ENCODE measurements at places on chromosomes 2 and 18.

GRCh38 chr2:116545286-116546068 is 1269.0 kb upstream of the DDX18 start:
- DNase-seq, result no peak

DNA sequence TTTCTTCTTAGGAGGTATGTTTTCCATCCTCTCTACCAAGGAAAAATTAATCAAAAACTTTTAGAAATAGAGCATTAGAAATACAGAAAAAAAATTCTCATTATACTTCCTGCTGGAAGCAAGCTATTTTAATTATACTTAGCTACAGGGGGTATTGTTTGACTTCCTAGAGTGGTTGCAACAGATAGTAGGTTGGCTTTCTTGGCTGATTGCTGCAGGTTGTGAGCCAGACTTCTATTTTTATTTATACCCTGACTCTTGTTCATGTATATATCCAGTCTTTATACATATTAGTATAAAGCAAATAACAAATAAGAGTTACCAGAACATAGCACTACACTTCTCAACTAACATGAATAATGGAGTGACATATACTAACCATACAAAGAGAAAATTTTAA is 460.8 kb upstream of the REG3G start:
- DNase-seq, result no peak

DNA sequence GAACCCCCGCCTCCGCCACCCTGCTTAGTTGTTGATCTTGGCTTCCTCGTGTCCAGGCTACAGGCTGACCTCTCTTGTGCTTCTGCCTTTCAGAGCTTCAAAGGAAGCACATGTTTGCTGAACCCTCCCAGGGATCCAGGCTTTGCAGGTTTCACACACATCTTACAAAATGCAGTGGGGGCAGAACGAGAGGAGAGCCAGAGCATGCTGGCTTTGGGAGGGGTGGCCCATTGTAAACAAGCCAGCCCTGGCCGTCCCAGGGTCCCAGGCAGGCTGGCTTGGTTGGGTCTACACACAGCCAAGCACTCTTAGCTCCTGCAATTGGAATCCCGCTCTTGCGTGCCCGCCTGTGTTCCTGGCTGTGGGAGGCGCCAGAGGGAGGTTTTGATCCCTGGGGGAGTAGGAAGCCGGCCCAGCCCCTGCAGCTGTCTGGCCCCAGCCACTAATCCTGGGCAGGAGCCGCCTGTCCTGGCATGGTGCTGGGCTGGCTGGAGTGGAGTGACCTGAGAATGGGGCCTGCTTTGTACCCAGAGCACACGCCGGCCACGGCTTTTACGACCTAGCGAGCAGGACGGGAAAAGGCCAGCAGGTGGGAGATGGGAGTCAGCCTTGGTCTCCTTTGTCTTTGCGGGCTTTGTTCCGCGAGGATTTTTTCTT is 53.9 kb downstream of the SH3BP4 start:
- DNase-seq, result peak; percentile 27

GRCh38 chr2:236452238-236452637 is 117.4 kb upstream of the ACKR3 start:
- no peak for DNase-seq

DNA sequence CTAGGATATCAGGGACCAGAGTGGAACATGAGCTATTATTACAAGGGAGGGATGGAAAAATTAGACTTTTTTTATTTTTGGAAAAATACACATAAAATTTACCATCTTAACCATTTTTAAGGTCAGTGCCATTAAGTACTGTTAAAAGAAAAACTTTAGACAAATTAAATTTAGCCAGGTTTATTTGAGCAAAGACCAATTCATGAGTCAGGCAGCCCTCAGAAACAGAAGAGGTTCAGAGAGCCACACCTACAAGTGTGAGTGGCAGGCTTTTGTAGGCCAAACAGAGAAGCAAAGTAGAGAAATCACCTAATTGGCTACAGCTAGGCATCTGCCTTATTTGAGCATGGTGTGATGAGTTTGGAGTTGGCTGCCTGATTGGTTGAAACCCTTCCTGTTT is 301.3 kb upstream of the RAB12 start:
- DNase-seq, result no peak

GRCh38 chr2:175004980-175005732 is at the start of gene CHN1:
Gene CHN1 (minus strand): TSS chr2:175005381. CDS start chr2:175004912, 469 bp downstream.
- DNase-seq, result peak; percentile 84

GRCh38 chr18:68830256-68831045 is 32.6 kb downstream of the CCDC102B start:
- DNase-seq, result no peak

DNA sequence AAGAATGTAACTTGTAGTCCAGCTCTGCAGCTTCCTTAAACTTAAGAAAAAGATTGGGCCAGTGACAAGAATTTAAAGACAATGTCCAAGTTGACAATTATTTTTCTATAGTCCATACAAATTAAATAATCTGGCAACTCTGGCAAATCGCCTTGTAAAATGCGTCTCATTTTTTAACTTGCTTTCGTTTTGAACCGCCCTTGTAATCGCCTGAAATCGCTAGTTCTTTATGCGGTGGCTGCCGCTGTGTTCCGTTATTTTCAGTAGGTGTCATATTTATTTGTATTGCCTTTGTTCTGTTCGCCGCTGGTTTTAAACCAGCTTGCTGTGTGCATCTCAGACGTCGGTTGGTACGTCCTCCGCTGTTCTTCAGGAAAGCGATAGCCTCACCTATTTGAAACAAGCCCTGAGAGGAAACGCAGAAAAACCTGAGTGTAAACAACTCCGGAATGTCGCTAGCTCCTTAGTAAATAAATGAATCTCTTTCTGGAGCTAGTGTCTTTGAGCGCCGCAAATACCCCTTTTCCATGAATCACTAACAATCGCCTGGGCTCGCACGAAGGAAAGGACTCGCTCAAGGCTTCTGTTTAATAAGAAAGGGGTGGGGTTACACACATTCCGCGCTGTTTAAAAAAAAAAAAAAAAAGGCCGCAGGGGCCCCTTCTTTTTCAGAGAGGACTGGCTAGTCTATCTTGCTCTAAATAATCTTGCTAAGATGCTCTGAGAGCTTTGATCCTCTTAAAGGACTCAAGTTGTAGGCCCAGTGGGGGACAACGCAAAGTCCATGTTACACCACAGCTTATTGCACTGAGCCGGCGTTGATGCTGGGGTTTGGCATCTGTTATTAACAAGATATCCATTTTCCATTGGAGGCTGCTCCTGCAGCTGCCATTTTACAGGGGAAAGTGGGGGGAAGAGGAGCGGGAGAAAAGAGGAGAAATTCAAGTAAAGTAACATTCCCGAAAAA is 3.0 kb downstream of the HOXD8 start:
- no peak for DNase-seq

- DNase-seq, result peak; percentile 6
These were observed 50.8 kb downstream of the EPG5 start for GRCh38 chr18:45916302-45916701.

DNA sequence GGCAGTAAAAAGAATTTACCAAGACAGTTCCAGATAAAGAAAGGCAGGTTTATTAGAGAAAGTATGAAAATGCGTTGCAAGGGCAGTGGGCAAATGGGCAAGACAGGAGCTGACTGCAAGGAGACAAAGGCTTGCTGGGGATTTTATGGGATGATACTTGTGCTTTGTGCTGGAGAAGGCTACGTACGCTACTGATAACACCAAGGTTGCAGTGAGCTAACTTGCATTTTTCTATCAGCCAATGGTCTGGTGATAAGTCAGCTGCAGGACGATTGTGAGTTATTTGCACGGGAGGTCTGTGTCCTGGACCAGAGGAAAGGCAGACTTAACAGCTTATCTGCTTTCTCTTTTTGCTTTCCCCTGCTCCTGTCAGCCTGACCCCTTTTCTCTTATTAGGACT is 116.5 kb downstream of the PMS1 start:
- DNase-seq, result no peak

DNA sequence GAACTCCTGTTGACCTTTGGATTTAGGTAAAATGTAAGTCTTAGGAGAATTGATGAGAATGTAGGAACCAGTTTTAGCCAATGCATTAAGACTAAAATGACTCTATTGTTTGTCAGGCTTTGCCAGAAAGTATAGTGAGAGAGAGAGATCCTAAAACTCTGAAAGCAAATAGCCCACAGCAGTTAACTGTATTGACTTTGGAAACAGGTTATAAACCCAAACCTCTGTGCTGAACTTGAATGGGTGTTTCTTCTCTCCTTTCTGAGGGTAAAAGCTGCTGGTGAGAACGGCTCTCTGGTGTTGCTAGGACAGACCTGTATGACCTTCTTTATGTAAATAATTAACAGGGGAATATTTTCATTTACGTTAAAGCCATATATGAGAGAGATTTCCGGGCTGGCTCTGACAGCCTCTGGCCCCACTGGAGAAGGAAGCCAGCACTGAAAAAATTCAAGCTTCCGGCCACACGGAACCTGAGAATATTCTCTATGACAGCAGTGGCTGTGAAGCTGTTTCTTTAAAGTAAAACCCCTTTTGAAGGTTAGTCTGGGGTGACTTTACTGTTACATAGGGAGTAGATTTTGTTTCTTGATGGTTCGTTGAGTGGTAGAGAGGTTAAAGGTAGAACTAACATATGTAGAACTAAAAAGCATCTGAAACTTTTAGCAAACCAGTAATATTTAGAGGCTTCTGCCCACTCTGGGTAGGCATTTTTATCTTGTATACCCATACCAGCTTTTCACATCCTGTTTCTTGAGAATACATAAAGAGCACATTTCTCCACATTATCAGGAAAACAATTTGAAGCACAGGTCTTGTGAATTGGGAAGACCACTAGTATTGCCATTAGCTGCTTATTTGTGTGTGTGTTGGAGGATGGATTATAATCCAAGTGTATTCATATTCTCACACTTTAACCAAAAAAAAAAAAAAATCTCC is 123.8 kb downstream of the SPTBN1 start:
- no peak for DNase-seq

DNA sequence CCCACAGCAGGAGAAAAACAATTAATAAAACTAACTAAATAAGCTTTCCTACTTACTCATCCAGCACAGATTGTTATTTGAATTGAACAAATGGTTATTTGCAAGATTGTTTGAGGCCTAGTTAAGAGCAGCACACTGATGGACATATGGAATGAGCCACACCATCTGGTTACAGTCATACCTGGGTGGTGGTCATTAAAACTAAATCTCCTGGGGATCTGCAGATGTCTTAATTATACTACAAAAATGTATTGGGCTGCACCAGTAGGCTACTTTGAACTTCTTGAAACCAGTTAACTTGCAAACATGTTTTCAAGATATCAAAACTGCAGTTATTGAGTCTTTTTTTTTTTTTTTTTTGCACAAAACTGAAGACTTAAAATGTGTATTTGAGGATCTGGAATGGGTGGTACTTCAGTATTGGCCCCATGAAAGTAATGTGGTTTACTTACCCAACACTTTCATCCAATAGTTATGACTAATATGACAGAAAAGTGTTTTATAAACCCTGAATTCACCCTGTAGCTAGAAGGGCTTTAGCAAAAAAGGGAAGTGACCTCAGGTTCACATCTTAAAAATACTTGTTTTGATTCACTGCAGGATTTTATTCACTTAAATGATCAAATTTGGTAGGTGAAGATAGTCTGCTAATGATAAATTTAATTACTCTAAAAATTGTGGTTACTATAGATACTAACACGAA is 10.8 kb downstream of the AGFG1 start:
- DNase-seq, result no peak

- DNase-seq, result no peak
These were observed 64.7 kb upstream of the SLC8A1 start for GRCh38 chr2:40516604-40517003.

GRCh38 chr2:36677996-36678605 is 18.4 kb upstream of the VIT start:
- DNase-seq, result no peak

DNA sequence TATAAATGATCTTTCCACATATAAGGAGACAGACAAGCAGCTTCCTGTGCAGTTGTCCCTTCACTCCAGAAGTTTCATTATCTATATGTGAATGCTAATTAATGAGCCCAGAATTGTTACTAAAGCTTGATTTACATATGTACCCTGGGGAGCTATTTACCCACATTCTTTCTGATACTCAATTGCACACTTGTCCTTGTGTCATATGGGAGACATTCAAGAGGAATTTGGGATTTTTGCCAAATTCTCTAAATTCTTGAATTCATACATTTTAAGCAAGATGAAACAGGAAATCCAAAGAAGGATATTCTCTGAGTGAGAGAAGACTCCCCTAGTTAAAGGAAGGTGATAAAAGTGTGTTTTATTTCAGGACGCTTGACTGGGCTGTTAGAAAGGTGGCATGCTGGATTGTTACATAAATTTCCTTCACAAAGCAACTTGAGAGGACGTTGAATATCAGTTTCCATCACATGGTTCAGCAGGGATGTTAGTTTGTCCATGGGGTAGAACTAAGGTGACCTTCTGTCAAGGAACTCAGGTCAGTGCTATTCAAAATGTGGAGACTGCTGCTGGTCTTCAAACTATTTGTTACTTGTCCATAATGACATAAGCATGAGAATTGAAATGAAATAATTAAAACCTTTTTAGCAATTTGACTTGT is 368.2 kb downstream of the IRS1 start:
- no peak for DNase-seq

DNA sequence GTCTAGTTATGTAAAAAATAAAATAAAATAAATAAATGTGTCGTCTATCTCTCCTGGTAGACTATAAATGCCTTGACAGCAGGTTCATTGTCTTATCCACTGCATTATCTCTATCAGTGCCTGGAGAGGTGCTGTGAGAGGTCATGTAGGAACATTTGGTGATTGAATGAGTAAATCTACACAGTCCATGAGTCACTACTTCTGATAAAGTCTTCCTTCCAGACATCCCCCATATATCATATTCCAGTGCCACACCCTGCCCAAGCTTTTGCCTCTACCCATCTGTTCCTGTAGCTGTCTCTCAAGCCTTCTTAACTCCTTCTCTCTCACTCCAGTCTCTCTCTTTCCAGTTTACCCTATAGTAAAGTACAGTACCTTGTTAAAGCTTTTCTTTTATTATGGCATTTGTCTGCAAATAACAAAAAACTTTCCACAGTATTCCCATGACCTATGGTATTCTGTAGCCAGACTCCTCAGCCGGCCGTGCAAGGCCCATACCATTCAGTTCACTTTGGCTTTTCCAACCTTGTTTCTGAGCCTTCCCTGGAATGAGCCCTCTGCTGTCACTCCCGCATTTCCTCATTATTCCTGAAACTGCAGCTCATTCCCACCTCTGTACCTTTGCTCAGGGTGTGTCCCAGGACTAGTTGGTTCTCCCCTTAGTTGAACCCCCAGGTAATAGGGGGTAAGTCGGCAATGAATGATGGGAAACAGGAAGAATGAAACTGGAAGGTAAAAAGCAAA is 37.5 kb downstream of the ANXA4 start:
- DNase-seq, result no peak

DNA sequence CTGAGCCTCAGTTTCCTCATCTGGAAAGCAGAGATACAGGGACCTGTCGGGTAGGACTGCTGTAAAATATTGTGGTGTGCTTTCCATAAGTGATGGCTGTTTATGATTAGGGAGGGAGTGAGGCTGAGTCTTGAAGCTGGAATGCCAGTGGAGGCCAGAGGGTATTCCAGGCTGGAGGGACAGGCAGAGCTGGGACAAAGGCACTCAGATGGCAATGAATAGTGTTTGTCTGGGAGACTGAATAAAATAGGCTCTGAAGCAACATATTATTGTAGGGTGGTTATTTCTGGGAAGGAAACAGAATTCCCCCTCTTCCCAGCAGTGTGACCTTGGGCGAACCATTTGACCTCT is 120.7 kb downstream of the INHBB start:
- DNase-seq, result no peak

Measured in HEK293T (cell line).